ENCODE measurements at places on chromosomes 13 and 19.

GRCh38 chr13:31538067-31539042, 201.0 kb upstream of the RXFP2 start:
- DNase-seq, result no peak

- DNase-seq, result no peak
Measured at GRCh38 chr19:23795462-23795861, 36.8 kb upstream of the ZNF681 start.

DNA sequence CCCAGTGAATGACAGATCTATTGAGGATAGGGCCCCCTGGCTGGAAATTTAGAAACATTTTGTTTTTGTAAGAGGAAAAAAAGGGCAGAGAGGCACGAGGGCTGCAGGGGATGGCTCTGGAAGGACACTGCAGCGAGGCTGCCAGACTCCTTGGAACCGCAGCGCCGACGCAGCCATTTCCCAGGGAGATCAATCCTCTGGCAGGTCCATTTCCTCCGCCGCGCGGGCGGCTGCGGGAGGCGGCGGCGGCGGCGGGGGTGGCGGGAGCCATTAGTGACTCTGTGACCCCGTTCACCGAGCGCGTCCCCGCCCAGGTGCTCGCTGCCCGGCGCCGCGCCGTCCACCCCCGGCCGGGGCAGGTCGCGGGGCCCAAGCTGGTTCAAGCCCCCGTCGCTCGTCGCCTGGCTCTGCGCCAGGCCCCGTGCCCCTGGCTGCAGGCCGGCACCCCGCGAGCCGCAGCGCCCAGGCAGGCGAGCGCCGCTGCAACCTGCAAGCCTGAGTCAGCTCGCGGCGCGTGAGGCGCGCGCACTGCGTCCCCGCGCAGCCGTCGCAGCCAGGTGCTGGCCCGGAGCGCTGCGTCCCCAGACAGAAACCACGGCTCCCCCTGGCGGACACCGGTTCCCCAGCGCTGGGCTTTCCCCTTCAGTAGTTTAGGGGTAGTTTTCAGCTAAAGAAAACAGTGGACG, 192.6 kb downstream of the KATNAL1 start:
- no peak for DNase-seq

DNA sequence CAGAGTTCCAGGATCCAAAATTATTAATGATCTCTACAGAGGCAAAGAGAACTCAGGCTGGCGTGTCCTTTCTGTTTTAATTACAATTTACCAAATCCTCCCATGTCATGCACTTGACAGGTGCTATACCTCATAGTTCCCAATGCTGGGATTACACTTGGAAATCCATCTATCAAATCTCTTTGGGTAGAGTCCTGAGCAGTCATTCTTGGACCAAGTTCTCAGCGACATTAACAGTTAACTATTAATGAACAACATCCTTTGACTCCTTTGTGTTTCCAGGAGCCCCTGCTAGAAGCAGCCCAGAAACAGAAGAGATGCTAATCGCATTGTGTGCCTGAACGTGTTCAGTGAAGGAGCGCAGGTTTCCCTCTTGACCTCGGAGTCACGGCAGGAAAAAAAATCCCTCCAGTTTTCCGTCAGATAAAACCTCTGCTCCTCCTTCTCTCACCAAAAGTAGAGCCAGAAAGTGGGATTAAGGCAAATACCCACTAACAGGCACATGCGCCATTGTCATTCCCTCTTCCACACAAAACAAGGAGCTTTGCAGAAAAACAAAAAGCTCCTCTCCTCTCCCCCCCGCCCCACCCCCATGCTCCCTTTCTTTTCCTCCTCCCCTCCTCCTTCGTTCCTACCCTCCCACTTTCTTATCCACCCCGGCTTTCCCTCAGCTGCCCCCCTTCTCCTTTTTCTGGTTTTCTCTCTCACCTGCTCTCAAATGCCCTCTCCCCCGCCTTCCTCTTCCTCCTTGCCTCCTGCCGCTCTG, 224.7 kb downstream of the ZIC5 start:
- DNase-seq, result no peak

GRCh38 chr19:41226874-41227390, 7.9 kb downstream of the AXL start:
- DNase-seq, result no peak

- no peak for DNase-seq
Measured at GRCh38 chr13:56283262-56283828, 857.4 kb upstream of the PRR20A start.

DNA sequence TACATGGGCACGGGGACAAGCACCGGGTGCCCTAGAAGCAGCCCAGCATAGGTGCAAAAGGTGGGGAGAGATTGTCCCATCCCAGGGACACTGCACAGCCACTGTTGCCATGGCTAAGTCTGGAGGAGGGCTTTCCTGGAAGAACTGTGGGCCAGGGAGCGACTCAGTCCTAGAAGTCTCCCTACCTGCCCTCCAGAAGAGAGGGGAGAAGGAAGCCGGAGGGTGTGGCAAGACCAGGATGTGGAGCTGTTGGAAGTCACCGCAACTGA, 2.3 kb upstream of the FBN3 start:
- DNase-seq, result no peak

GRCh38 chr19:29171525-29171924, 41.4 kb downstream of the UQCRFS1 start:
- DNase-seq, result no peak

GRCh38 chr13:72221276-72221962, 354.4 kb upstream of the DACH1 start:
- DNase-seq, result no peak

GRCh38 chr13:111945086-111945485, 121.9 kb upstream of the SOX1 start:
- DNase-seq, result no peak

- DNase-seq, result no peak
Measured at GRCh38 chr13:68007576-68007975, 777.4 kb upstream of the PCDH9 start.

- DNase-seq, result no peak
Measured at GRCh38 chr13:58620176-58620575, 988.6 kb downstream of the PCDH17 start.

- no peak for DNase-seq
Measured at GRCh38 chr13:26377038-26377437, 123.1 kb downstream of the CDK8 start.

GRCh38 chr13:108463340-108463739, 166.1 kb upstream of the MYO16 start:
- DNase-seq, result peak; percentile 31

- DNase-seq, result no peak
Measured at GRCh38 chr19:340620-341385, 3.8 kb downstream of the MIER2 start.

GRCh38 chr13:27573265-27573664, 47.1 kb downstream of the LNX2 start:
- no peak for DNase-seq

- DNase-seq, result no peak
Measured at GRCh38 chr13:98225036-98225940, 48.2 kb upstream of the RNF113B start.

- no peak for DNase-seq
Measured at GRCh38 chr13:98155475-98156109, 12.7 kb downstream of the FARP1 start.

DNA sequence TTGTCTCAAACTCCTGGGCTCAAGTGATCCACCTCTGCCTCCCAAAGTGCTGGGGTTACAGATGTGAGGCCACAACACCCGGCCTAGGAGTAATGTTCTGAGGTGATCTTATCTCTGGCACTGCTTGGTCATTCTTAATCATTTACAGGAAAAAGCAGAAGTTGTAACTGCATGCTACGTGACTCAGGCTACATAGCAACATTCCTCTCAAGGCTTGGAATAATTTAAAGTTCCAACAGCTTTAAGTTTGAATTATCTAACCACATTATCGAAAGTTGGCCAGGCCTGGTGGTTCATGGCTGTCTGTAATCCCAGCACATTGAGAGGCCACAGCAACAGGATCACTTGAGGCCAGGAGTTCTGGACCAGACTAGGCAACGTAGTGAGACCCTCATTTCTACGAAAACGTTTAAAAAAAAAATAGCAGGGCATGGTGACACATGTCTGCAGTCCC, 3.9 kb upstream of the B9D2 start:
- DNase-seq, result no peak

DNA sequence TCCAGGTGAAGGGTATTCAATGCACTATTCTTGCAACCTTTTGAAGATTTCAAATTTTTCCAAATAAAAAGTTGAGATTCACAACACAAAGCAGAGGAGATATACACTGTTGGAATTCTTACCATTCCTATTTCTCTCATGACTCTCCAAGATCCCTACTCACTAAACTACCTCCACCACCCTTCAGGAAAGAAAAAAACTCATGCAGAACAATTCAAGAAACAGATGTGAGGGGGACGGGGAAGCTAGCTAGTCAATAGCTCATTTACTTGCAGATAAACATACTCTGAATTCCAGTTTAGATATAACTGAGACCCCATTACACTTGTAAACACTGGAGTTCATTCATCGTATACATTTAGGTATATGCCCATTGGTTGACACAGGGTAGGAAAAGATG, 90.0 kb upstream of the SERP2 start:
- DNase-seq, result no peak

- no peak for DNase-seq
Measured at GRCh38 chr13:50745542-50746115, 97.9 kb downstream of the DLEU7 start.
